NCI-H1105 treated with DMSO at 0.1 percent for 48 hours (cell line): ENCODE measurements at places on chromosomes 6 and 20.

DNA sequence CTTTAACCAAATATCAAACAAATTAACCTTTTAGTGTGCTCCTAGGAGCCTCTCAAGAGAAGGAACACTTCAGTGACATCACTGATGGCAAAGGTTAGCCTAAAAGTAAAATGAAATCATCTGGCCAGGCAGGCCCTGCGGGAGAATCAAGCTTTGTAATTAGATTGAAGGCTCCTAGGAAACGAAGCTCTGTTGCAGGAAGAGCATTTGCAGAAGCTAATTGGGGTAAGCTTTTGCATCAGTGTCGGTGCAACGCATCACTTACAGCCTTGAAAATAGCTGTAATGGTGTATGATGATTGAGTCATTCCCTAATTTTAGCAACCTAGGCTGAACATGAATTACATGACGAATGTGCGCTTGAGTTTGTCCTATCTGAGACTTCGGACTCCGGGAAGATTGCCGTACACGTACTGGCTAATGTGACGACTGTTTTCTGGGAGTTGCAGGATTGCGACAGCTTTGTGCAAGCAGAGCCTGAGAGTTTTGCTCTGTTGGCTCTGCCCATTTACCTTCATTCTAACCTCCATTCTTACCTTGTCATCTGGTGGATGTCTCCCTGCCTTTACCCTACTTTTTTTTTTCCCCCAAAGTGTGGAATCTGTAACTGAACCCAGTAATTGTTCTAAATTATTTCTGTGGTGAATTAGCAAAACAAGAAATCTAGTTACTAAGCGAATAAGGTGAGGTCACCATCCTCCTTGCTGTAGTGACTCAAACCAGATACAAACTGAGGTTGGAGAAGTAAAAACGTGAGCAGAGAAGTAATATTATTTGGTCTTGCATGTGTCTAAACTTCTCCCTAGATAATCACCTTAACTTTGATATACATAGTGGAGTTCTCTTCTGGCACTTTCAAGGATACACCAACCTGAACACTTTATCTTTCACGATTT is 675.9 kb upstream of the CITED2 start:
- DNase-seq = no peak

- DNase-seq = no peak
Measured at GRCh38 chr6:163094881-163095280, 319.6 kb upstream of the QKI start.

DNA sequence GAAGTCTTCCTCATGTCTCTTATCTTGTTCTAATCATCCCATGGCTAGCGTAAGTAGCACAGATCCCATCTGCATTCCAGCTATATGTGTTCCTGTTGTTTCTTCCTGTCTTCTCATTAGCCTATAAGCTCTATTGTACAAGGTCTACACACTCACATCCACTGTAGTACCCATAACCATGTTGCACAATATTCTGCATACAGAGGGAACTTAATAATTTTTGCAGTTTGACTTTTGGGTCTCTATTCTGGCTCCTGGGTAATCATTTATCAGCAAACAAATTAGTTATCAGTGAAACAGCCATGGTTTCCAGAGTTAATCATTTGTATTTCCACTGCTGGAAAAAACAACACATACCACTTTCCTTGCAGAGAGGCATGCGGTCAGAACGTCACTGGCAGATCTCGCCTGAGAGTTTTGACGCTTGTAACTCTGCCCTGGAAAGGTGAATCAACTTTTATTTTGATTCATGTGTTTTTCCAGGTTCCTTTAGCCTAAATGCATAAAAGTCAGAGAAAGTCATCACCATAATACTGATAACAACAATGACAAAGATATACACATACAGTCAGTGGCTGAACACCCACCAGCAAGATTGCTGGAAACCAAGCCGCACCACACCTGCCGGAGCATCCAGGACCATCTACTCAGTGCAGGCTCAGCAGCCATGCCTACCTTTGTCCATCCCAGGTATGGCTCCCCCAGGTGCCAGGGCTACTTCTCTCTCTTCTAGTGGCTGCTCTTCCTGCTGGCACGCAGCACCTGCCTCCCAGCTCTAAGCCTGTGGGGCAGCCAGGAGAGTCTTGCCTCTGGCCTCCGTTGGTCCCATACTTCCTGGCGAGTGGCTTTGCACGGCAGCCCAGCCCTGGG is 158.2 kb downstream of the QRSL1 start:
- DNase-seq = no peak

GRCh38 chr6:24322924-24323323 is 34.9 kb downstream of the DCDC2 start:
- DNase-seq = no peak

DNA sequence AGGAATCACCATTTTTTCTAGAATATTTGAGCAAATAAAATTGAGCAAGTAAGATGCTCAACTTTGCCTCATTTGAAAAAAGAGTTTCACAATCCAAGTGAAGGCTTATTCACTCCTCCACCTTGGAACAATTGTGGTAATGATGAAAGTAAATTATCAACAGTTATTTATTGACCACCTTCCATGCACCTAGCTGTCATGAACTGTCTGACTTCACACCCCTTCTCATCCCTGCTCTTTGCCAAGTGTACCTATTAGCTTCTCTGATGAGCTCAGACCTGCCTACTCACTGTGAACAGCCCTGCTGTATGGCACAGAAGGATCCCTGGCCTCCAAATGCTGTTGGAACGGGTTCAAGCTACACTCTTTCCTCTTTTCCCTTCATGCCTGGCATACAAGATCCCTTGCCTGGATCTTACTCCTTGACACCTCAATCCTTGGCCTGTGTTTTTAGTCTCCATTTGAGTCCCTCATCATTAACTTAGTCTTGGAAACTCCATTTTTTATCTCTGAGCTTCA is 99.0 kb upstream of the PREP start:
- no peak for DNase-seq

- DNase-seq = peak; percentile 94
Measured at GRCh38 chr20:41654292-41654691, 36.1 kb upstream of the CHD6 start.

- DNase-seq = no peak
Measured at GRCh38 chr20:957544-957943, 41.4 kb upstream of the ANGPT4 start.

- DNase-seq = no peak
Measured at GRCh38 chr6:40563111-40563510, 24.1 kb downstream of the LRFN2 start.

DNA sequence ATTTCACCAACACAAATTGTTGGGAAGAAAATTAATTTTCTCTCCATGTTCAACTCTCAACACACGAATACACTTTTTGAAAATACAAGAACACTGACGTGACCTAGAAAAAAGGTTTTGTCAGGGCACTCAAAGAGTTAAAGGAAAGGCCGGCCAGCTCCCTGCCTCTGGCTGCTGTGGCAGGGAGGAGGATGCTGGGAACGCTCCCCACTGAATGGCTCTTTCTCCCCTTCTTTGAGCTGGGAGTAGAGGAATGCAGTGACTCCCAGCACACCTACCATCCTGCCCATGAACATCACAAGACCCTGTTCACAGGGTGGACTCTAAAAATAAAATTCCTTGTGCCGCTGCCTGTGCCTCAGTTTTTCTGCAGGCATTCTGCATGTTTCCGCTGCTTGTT is 47.0 kb downstream of the MAP3K5 start:
- DNase-seq = no peak

GRCh38 chr6:37236921-37237320 is 20.7 kb upstream of the TBC1D22B start:
- no peak for DNase-seq

GRCh38 chr6:33592595-33593413 is 12.7 kb upstream of the BAK1 start:
- no peak for DNase-seq

DNA sequence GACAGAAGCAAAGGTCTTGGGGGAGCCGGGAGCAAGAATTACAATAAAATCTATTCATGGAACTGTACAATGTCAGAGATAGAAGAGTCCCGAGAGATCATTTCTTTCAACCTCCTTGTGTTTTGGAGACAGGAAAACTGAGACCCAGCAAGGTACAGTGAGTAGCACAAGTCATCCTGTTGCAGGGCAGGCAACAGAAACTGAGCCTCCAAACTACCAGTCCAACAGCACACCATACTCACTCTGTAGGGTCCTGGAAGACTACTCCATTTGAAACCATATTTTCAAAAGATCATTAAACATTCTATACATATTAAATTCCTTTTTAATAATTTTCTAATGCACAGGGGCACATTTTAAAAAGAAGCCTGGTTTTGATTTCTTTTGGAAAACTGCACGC is 14.4 kb downstream of the ATXN1 start:
- DNase-seq = no peak

GRCh38 chr6:93746892-93747291 is 327.5 kb upstream of the EPHA7 start:
- DNase-seq = no peak

DNA sequence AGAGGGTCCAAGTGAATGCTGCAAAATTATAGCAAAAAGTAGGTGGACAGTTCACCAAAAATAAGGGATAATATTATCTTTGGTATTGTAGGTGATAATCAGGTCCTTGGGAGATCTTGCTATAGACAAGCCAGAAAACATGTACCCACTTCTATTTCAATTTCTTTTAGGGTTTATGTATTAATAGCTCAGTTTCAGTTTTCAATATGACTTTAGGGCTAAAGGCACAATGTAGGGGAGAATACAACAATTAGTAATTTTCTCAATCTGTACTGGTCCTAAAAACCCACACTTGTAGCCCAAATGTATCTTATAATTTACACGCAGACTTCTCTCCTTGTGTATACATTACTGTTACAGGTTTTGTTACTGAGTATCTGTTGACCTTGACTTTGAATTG is 307.0 kb upstream of the ID4 start:
- no peak for DNase-seq

DNA sequence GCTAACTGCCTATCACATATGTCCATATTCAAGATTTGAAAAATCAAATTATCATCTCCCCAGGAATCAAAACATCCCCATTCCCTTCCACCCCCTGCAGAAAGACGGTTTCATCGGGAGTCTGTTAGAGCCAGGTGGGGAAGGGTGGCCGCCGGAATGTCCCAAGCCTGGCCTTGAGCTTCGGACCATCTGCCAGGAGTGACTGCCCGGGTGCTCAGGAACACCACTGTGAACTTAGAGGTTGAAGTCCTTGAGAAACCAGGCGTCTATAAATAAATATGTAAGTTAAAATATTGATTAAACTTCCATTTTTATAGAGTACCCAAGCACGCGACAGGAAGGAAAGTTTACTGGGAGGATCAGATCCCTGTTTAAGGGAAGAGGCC is 250.8 kb downstream of the DLL1 start:
- DNase-seq = no peak

GRCh38 chr6:109999740-110000139 is 21.6 kb downstream of the GPR6 start:
- DNase-seq = no peak

DNA sequence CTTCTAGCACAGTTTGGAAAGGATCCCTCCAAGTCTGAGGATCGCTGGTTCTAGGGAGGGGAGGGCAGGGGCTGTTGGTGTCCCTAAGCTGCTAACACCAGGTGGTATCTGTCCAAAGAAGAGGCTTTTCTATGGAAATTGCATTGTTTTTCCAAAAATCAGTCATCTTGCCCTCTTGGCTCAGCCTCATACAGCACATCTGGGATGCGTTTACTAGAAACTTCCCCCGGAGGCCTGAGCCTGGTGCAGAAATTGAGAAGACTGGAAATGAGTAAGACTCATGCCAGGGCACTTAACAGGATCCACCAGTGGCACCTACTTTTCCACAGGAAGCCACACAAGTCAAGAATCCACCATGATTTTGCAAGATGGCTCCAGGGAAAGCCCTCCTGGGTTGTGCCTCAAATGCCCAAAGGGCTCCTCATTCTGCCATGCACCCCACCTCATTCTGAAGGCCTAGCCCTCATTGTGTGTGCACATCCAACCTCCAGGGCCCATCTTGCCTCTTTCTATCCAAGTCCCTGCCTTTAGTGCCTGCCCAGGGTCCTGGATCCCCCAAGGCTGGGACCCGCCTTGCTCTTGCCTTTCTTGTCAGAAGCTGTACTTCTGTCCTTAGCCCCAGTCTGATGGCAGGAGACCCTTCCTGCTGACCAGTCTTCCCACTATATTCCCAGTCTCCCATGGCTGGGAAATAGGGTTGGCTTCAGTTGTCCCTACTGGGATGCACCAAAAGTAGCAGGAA is 97.6 kb downstream of the MRPL14 start:
- DNase-seq = no peak

GRCh38 chr6:120869397-120869796 is 464.9 kb downstream of the TBC1D32 start:
- no peak for DNase-seq

DNA sequence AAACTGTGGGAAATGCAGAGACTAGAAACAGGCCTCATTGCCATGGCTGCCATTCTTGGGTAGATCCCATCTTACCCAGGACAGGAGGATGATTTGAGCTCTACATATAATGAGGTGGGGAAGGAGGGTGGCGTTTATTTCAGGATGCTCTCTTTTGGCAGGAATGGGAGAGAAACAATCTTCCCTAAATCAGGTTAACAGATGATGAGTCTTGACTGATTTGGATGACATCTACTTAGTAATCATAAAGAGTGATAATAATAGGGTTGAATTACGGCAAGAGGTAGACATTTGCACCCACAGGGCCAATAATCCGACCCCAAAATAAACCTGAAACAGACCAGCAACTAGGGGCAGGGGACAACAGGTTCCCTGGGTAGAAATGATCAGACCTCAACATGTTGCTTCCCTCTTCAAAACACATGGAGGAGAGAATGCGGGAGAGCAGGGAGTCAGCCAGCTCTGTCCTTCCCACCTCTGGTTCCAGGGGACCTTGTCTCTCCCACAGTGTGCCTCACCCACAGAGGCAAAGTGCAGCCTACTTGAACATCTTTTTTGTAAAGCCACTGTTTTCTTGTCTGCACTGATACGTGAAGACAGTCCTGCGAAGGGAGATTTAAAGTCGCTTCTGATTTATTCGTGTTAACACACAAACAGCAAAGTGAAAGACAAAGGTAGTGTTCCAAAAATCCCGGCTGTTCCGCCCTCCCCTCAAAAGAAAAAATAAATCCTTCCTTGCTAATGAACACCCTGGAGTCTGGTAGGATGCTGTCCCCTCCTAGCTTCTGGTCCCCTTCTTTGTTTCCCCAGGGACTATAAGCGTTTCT is 3.9 kb downstream of the FOXQ1 start:
- DNase-seq = no peak

GRCh38 chr20:10469599-10469998 is 34.5 kb downstream of the SLX4IP start:
- peak; percentile 90 for DNase-seq

GRCh38 chr6:143817621-143818020 is 25.5 kb upstream of the LTV1 start:
- DNase-seq = no peak

DNA sequence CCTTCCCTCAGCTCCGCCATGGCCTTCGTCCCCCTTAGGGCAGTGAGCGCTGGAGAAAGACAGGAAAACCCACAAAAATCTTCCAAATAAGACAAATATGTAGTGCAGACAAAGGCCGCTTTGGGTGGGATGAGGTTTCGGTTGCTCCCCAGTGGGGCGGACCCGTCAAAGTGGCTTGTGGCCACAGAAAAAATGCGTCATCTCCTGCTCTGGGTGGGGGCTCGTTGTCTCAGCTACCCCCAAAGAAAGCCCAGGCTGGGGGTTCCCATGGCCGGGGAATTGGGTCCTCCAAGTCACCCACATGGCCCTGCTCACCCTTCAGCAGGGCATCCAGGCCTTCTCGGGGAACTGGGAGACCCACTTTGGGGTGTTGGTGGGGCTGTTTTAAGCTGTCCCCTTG is 21.9 kb upstream of the SCUBE3 start:
- no peak for DNase-seq

- no peak for DNase-seq
Measured at GRCh38 chr6:71393981-71394432, 105.4 kb downstream of the OGFRL1 start.

GRCh38 chr6:38566295-38567030 is 73.3 kb downstream of the BTBD9 start:
- no peak for DNase-seq
